ENCODE measurements at places on chromosomes 1 and 21.

GRCh38 chr1:159872891-159873290, 10.4 kb upstream of the VSIG8 start:
- no peak for DNase-seq

DNA sequence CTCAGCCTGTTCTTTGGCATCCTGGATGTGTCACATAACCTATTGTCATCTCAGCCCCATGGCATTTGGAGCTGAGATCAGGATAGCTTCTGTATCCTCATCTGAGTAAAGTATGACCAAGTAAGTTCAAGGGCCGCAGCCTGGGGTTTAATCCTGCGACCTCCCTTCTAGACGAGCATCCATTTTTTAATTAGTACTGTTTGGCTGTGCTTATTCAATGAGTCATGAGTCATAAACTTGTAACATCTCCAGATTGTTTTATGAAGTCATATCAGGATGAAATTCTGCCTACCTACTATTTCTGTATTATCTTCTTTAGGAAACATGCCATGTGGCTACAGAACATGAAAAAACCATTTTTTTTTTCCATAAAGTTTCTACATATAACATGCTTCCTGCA, 119.1 kb downstream of the ERG start:
- DNase-seq: no peak

DNA sequence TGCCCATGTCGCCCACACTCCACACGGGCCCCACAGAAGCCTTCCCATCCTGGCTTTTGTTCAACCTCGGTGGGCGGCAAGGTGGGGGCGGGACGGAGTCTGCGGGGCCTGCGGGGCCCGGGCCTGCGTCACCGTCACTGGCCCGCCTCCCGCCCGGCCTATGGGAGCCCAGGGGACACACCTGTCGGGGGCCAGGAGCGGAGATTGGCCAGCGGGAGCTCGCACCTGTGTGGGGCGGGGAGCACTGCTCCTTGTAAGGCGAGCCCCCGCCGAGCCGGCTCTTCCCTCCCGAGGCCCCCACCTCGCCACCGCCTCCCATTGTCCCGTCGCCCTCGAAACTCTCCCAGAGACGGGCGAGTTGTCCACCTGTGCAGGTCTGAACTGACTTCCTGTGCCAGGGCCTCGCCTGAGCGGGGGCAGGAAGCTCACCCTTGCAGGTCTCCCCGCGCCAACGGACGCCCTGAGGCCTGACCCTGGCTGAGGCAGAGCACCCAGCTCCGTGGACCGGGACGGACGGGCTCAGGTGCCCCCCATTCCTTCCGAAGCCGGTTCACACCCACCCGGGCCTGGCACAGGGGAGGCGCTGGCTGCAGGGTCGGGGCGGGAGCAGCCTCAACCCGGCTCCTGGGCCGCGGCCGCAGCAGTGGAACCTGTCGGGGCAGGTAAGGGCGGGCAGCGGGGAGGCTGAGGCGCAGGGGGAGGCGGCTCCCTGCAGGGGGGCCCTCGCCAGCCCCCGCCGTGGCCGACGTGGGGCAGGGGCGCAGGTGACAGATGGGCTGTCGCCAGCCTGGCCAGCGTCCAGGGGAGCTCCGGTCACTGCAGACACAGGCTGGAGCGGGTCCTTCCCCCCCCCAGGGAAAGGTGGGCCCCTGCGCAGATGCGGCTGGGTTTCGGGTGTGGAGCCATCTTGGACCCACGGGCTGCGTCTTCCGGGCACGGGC, 10.8 kb upstream of the TTLL10 start:
- no peak for DNase-seq

DNA sequence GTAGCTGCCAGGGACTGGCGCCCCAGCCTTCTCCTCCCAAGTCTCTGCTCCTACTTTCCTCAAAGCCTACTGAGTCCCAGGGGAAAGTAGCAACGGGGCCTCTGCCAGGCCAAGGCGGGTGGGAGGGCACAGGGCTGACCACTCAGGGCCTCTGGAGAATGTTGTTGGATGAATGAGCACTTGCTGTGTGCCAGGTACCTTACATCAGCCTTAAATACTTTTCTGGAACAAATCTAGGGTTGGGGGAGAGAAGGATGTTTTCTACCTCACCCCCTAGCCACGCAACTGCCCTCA, 119.3 kb upstream of the ZBTB40 start:
- DNase-seq: no peak

GRCh38 chr1:110286564-110286963, 52.6 kb upstream of the RBM15 start:
- DNase-seq: no peak

DNA sequence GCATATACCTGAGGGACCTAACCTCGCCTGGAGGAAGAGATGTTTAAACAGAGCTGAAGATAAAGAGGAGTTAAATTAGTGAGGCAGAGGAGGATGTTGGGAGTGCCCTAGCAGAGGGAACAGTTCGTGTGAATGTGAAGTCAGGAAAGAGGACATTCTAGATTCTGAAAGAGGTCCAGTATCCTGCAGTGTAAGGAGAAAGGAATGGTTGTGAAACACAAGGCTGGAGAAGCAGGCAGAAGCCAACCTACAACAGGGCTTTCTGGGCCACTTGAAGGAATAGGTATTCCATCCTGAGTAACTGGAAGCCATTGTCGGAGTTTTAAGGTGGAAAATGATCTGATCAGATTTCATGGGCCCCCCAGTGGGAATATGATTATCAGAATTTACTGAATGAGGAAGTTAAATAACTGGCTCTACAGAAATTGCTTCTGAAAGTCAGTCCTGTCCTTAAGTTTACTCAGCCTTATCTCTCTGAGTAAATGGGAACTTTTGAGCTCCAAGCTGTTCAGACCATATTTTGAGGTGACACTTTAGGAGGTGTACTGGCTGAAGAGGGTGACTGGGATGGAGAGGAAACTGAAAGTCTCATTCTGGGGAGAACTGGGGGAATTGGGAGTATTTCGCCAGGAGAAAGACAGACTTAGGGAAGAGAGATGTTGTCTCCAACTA, 24.4 kb upstream of the FAAH start:
- DNase-seq: no peak

GRCh38 chr1:228358039-228358763, 48.4 kb downstream of the TRIM11 start:
- no peak for DNase-seq

- no peak for DNase-seq
Measured at GRCh38 chr1:207298636-207299398, 22.7 kb upstream of the CD55 start.
